Inflammatory macrophage treated with lipopolysaccharide for 1 hour (primary cell): ENCODE measurements at places on chromosomes 1 and 21.

GRCh38 chr1:220983877-220984635, 104.8 kb downstream of the HLX start:
- no peak for DNase-seq

DNA sequence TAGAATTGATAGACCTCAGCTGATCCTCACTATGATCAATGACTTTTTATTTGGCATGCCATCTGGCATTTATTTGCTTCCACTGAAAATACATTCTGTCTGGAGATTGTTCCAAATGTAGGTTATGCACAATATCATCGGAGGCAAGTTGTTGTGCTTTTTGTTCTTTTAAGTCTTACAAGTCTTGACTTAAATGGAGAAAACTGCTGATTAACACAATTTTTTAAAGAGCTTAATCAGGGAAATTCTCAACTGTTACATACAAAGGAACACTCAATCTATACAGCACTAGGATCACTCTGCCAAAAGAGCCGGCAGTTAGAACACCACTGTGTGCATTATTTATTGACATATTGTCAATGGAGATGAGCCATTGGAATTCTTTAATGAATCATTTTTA, 19.2 kb downstream of the CYYR1 start:
- DNase-seq: no peak

- peak; percentile 22 for DNase-seq
Measured at GRCh38 chr21:46572850-46573249, 32.0 kb downstream of the S100B start.

DNA sequence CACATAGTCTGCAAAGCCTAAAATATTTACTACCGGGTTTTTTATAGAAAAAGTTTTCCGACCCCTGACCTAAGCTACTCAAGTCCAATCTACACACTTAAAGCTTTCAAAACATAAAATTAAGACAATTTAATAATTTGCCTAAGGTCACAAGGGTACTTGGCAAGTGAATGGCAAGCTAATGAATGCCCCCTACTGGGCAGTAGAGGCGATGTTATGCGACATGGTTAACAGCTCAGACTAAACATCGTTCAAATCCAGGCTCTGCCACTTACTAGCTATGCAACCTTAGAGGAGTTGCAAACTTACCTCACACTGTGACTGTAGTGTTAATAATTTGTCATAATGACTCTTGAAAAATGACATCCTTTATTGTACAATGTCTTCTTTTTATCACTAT, 317.2 kb upstream of the NFIA start:
- peak; percentile 43 for DNase-seq

DNA sequence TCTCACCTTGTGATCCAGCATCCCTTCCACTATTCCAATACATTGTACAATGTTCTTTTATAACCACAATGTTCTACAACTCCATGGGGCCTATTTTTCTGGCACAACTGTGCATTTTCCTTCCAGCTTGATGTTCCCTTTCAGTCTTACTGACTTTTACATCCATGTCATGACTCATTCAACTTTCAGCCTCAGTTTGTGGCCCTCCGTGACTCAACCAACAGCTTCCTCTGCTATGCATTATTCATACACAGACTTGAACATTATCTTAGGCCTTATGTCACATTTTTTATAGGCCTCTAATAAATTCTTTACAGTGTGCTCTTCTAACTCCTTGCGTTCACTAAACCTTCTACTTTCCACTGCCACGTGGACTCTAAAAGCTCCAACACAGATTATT, 119.4 kb upstream of the PRMT6 start:
- DNase-seq: no peak

- no peak for DNase-seq
Measured at GRCh38 chr1:107683191-107683657, 281.8 kb downstream of the VAV3 start.
